Immature natural killer cell (primary cell): ENCODE measurements at places on chromosomes 7 and 10. TPM values are rescaled to one million over a fixed set of nuclear protein-coding genes. Genes with fewer than 3 reads are reported as not detected.

The DDC gene
- polyA plus RNA-seq, result not detected

DNA sequence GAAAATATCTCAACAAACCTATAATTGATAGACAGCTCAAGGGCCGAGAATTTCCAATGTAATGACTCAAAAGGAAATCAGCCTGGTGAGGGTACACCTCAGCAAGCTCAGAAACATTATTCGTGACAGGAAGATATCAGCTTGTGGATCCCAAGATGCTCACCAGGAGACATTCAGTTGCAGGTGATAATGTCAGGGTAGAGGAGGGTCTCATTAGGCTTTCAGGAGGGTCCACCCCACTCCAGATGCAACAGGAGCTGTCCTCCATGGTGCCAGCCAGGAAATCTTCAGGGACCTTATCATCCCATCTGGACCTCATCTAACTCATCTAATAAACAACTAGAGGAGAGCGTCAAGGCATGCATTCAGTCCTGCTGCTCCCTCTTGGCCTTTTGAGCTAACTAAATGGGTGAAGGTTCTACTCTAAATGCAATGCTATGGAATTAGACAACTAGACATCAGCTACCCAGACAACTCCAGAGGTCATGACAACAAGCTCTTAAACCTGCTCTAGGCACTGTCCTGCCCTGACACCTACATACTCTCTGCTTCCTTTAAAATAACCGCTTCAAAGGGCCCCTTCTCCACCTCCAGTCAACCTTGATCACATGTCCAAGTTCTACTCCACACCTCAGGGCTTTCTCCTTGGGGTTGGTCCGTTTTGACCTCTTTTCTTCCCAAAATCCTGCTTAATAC lies 4.3 kb upstream of the GIMAP5 start:
- no peak for DNase-seq

The PDK4 gene
- 0.21 TPM for polyA plus RNA-seq

DNA sequence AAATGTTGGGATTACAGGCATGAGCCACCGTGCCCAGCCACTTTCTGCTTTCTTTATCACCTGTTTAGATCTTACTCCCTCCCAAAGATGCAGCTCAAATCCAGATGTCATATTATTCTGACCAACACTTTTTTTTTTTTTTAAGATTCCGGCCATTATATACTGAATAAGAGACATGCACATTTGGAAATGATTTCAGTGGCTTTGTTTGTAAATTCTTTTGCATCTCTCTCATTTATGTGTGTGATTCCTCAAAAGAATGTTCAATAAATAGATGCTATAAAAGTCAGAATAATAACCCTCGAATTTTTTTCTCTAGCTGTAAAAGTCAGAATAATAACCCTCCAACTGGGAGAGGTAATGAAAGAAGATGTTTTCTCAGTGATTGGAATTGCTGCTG lies 25.4 kb downstream of the HECW1 start:
- DNase-seq, result no peak

DNA sequence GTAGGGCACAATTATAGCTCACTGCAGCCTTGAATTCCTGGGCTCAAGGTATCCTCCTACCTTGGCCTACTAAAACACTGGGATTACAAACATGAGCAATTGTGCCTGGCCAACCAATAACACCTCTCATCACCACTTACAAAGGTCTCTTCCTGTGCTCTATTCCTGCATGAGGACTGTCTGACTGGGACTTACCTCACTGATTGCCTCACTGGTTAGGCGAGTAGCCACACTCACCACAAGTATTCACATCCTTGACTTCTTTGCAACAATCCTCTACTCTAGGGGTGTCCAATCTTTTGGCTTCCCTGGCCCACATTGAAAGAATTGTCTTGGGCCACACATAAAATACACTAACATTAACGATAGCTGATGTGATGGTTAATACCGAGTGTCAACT lies 22.6 kb upstream of the PDIA4 start:
- DNase-seq, result no peak

The CYP2C9 gene
- not detected for polyA plus RNA-seq

GRCh38 chr10:131053192-131053591 lies 258.3 kb downstream of the TCERG1L start:
- DNase-seq, result no peak
